ENCODE measurements at places on chromosomes 1 and 21.

- DNase-seq: no peak
Observed at GRCh38 chr1:13492711-13493110, 21.1 kb downstream of the LRRC38 start.

- DNase-seq: no peak
Observed at GRCh38 chr1:2603521-2604155, 17.1 kb downstream of the PRXL2B start.

DNA sequence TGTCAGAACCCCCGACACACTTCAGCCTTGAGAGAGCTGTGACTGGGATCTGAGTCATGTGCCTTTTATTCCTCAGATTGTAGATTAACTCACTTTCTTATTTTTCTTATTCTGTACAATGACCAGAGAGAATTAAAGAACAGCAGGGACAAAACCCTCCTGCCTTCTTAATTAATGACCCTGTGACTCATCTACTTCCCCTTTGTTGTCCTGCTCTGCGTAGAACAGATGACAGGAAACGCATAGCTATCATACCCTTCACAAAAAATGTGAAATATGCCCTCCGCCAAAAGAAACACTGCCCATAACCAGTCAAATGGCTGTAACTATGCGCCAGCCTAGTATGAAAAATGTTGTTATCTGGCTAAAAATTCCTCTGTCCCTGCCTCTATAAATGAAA lies 9.1 kb upstream of the PADI2 start:
- no peak for DNase-seq

DNA sequence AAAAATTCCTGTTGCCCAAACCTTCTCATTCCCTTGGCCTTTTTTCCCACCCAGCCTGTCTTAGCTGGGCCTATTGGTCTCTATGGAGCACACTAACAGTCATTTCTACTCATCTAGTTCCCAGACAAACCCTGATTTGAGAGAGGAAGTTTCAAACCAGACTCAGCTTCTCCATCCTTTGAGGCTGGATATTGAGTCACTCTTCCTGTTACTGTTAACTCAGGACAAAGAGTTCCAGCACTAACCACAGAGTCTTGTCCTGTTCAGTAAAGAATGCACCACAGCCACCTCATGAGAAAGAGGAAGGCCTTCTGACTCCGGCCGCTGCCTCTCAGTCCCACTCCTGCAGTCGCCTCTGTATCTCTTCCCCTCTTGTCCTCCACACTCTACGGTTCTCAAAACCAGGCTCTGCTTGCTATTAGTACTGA lies 137.8 kb downstream of the PTPRC start:
- DNase-seq: no peak

DNA sequence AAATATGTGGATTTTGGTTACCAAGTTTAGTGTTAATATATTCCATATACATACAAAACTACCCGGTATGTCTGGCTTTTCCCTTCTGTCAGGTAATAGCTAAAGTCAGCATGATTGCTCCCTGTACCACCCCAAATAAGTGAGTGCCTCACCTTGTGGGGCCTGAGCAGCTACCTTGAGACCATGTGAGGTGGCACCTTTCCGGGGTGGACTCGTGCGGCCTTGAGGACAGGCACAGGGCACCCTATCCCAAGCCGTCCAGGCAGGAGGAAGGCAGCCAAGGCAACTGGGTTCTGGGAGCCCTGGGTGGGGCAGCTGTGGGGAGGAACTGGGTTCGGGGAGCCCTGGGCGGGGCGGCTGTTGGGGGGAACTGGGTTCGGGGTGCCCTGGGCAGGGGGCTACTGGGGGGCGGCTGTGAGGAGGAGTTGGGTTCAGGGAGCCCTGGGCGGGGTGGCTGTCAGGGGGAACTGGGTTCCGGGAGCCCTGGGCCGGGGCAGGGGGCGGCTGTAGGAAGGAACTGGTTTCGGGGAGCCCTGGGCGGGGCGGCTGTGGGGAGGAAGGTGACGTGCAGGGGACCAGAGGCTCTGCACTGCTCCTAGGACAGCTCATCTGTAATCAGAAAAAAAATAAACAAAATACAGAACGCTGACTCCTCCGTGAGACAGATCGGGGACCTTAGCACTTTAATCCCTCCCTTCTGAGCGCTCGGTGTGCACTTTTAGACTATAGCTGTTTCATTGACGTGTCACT lies 63.3 kb downstream of the POFUT2 start:
- peak; percentile 28 for DNase-seq

DNA sequence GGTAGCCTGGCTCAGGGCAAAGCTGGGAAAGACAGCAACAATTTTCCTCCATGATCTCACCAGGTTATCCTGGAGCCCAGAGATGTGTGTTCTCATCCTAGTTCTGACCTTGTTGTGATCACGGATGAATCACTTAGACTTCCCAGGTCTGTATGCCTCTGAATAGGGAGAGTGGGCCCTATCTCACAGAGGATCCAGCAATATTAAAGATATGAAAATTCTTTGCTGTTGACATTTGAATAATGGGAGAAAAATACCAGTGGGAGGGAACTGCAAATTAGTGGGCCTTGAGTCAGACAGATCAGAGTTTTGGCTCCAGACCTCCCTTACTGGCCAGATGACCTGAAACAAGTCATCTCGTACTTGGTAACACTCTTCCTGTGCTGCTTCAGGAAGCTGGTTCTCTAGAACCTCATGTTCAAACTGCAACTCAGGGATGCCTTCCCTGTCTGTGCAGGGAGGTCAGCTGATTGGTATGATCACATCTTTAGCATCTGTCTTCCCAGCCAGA lies 32.8 kb upstream of the RNF19B start:
- no peak for DNase-seq

GRCh38 chr1:200206340-200206739 lies 178.8 kb downstream of the NR5A2 start:
- DNase-seq: no peak

GRCh38 chr1:208475449-208475848 lies 231.3 kb upstream of the PLXNA2 start:
- no peak for DNase-seq

DNA sequence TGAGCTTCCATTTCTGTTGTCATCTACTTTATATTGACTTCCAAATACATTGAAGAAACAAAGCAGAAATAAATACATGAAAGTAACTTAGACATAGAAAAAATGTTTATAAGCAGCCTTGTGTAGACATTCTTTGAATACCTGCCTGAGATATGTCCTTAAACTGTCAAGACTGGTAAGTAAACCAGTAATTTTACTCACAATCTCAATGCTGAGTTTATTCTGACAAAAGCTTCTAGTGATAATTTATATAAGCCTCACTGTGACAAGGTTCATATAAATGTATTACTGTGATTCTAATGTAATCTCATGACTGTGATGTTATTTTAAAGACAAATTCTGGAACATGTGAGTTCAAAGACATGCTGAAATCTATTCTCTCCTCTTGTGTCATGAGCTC lies 516.7 kb upstream of the B3GALT2 start:
- DNase-seq: no peak

- DNase-seq: no peak
Observed at GRCh38 chr1:11929849-11930248, 3.6 kb upstream of the KIAA2013 start.

DNA sequence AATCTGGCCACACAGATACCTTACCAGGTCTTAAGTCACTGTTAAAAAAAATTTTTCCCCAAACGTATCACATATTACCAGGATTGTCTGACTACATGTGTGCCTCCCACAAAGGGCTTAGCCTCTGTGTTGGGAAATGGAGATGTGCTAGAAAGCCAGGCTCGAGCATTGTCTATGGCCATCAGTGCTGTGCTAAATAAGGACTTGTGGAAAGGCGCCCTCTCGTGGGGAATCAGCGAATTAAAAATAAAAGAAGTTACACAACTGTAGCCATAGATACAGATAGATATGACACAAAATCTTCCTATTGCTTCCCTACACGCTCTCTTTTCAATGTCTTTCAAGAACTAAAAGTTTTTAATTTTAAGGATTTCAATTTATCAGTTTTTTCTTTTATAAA lies 47.5 kb upstream of the CRNN start:
- DNase-seq: peak; percentile 39

DNA sequence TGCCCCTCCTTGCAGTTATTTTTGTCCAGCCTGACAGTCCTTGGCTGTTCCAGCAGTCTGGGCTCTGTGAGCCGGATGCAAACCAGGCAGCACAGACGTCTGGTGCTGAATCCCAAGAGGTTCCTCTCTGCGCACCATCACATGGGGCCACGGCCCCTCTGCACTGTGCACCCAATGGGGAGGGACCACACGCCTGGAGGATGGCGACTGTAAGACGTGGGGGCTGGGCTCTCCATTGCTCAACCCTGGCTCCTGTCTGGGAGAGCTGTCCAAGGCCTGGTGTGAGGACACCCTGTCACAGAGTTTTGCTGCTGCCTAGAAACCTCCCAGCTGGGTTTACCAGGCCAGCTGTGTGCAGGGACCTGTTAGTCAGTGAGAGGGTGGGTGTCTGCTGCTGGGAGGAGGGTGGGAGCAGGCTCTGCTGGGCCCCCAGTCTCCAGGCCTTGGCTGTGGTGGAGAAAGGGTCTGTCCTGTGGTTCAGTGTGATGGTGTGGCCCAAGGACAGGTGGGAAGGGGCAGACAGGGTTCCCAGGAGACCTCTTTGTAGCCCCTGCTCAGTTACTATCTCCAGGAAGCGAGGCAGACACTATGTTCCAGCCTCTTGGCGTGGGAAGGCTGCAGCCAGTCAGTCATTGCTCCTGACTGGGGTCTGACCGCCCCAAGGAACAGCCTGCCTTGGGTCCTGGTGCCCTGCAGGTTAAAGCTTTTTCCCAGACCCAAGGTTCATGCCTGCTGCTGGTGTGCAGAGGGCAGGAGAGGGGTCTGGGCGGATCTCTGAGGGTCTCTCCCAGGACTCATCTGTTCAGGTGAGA lies 13.8 kb downstream of the HEYL start:
- no peak for DNase-seq

DNA sequence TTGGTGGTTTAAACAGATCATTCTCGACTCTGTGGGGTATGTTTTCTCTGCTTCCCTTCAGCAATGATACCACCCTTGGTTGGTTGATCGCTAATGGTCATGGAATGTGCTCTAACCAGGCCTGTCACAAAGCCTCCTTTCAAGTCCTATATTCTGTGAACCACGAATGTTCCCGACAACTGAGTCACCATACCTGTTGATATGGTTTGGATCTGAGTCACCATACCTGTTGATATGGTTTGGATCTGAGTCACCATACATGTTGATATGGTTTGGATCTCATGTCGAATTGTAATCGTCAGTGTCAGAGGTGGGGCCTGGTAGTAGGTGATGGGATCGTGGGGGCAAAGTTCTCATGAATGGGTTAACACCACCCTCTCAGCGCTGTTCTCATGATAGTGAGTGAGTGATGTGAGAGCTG lies 10.2 kb upstream of the CAMK2N1 start:
- peak; percentile 38 for DNase-seq

DNA sequence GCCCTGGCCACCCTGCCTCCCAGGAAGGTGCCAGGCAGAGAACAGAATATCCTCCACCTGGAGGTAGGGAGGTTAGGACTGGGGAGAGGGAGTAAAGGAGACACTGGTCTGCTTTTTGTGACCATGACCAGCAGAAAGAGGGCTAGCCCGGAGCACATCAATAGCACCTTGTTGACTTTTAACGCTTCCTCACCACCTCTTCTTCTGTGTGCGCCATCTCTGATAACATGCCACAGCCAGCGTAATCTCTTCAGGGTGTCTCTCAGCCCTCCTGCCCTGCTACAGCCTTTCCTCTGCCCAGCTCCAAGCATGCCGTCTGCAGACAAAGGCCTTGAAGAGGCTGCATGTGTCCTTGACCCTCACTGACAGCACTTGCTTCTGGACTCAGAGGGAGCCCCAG lies 50.9 kb upstream of the GJA5 start:
- no peak for DNase-seq

DNA sequence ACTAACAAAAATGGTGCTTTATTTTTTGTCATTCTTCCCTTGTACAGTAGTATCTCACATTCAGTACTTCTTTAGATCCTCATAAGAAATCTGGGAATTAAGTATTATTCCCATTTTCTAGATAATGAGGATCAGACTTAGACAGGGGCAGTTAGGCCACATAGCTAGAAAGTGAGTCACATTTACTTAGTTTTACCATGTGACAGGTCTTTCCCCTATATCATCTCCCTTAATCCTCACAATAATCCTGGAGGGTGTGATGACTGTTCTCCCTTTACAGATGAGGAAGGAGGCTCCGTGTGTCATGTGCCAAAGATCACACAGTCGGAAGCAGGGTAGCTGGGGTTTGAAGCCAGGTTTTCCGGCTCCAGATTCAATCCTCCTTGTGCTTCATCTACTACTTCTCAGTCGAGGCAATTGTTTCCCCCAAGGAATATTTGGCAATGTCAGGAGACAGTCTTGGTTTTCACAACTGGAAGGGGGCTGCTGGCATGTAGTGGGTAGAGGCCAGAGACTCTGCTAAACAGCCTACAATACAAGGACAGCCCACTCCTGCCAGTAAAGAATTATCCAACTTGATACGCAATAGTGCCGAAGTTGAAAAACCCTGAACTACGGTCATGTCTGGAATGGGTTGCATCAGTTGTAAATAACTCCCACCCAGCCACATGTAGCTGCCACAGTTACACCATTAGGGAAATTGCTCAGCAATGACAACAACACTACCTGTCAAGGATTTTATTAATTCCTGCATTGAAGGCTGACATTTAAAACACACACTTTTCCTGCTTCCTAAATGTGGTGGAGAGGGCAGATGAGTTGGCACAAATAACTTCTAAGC lies 54.5 kb downstream of the C8B start:
- DNase-seq: no peak

All from activated CD4-positive, alpha-beta T cell treated with anti-CD3 and anti-CD28 coated beads, Interleukin-2, amount 50 U/mL, for 24 hours (primary cell).